NCI-H774 (cell line): ENCODE measurements at places on chromosomes 5 and 9.

- no peak for DNase-seq
Observed at GRCh38 chr5:88552426-88552825, 283.8 kb upstream of the TMEM161B start.

DNA sequence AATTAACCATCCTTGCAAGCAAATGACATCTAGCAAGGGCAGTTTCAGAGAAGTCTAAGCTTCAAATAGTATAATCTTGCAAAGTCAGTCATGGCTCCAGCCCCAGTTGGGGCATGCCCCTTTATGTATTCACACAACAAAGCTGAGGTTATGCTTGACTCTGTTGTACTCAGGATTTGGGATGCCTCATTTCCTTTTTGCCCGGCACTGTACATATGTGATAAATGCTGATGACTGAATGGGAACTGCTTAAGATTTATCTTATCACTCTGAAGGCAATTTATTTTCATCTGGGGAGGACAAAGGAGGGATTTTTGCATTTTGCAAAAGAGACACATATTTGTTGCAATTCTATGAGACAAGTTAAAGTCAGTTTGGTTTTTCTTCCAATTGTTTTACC lies 219.2 kb downstream of the TRPM3 start:
- no peak for DNase-seq

DNA sequence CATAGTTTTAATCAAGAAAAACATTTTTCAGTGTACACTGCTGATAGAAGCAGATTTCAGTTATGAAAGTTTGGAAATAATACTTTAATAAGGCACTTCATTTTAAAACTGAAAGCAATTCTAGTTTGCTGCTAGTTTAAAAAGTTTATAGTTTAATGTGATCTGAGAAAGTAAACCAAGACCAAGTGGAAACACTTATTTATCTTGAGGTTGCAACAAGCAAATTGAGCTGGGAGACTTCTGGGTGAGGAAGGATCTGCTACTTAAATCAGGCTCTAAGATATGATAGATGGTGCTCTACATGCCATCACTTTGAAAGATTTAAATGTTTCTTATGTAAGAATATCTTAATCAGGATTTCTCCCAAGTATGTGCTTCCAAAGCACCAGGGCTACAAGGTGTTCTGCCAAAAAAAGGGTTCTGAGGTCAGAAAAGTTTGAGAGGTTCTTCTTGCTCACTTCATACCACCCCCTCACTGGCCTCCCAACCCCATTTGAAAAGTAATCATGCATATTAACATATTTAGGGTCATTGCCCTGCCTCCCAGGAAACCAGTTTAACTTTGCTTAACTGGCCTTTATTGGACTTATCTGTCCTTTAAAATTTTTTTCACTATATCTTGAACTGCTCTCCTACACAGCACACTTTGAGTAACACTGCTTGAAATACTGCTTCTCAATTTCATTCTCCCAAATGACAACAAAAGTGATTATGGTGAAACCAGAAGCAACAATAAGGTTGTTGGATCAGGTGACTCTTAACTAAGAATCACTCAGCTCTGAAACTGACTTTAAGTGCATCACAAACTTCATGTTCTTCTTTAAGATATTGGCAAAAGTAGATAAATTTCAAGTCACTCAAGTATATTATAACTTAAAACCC lies 15.5 kb downstream of the SLC44A1 start:
- DNase-seq, result no peak

DNA sequence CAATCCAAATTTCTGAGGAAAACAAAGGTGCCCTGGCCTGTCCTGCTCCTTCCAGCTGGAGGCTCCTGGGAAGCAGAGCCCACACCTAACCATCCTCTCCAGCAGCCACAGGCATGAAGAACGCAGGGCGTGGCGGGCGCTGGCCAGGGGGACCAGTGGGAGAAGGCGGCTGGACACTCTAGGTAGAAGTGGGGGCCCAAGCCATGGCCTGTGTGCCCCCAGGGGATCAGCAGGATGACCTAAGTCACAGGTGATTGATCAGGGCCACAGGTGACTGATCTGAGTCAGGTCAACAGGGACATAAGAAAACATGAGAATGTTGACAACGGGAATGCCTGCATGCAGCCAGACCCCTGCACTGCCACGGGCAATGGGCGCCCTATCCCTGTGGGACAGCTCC lies 3.4 kb downstream of the QSOX2 start:
- DNase-seq, result no peak

- DNase-seq, result peak; percentile 7
Observed at GRCh38 chr9:131951905-131952304, 127.8 kb downstream of the MED27 start.

DNA sequence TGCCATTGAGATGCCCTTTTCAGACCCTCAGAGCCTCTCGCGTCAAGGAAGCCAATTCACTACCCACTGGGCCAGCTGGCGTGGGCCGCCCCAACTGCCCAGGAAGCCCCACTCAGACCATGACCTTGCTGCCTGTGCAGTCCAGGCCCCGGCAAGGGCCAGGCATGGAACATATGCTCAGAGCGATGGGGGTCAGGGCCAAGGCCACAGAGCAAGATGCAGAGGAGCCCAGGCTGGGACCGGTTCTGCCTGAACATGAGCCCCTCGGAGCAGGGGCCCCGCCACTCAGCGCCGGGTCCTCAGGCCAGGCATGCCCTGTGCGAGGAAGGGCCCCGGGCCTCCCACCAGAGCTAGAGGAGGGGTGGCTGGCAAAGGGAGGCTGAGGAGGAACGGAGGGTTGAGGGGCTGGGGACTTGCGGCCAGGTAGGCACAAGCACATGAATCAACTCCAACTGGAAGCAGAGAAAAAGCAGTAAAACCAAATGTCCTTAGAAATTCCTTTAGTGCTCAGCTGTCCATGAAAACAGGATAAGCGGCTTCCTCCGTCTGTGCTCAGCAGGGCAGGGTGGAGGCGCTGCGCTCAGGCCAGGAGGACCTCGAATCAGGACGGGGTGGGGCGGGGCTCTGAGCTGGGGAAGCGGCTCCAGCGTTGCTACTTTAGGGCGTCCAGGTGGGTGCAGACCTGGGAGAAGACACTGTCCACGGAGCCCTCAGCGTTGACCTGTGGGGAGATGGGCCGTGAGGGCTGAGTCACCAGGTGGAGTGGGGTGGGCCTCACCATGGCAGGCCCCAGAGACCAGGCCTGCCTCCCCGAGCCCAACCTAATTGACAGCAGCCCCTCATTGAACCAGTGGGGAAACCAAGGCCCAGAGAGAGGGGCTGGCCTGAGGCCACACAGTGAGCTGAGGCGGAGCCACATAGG lies 9.9 kb downstream of the AK1 start:
- no peak for DNase-seq

GRCh38 chr5:18072600-18072999 lies 438.3 kb downstream of the TAF11L14 start:
- DNase-seq, result no peak

- DNase-seq, result no peak
Observed at GRCh38 chr5:124867137-124867704, 120.8 kb upstream of the ZNF608 start.

- no peak for DNase-seq
Observed at GRCh38 chr9:134167530-134167931, 3.2 kb upstream of the RNU6ATAC start.

DNA sequence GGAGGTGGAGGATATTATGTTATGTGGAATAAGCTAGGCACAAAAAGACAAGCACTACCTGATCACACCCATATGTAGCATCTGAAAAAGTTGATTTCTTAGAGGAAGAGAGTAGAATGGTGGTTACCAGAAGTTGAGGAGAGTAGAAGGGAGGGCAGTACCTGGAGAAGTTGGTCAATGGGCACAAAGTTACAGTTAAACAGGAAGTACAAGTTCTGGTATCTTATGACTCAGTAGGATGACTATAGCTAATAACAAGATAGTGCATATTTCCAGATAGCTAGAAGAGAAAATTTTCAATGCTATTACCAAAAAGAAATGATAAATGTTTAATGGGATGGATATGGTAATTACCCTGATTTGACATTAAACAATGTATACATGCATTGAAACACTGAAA lies 686.7 kb downstream of the ISL1 start:
- DNase-seq, result no peak

- no peak for DNase-seq
Observed at GRCh38 chr9:18935541-18935940, 97.5 kb downstream of the SAXO1 start.

- no peak for DNase-seq
Observed at GRCh38 chr5:67299231-67299735, 102.7 kb upstream of the CD180 start.

DNA sequence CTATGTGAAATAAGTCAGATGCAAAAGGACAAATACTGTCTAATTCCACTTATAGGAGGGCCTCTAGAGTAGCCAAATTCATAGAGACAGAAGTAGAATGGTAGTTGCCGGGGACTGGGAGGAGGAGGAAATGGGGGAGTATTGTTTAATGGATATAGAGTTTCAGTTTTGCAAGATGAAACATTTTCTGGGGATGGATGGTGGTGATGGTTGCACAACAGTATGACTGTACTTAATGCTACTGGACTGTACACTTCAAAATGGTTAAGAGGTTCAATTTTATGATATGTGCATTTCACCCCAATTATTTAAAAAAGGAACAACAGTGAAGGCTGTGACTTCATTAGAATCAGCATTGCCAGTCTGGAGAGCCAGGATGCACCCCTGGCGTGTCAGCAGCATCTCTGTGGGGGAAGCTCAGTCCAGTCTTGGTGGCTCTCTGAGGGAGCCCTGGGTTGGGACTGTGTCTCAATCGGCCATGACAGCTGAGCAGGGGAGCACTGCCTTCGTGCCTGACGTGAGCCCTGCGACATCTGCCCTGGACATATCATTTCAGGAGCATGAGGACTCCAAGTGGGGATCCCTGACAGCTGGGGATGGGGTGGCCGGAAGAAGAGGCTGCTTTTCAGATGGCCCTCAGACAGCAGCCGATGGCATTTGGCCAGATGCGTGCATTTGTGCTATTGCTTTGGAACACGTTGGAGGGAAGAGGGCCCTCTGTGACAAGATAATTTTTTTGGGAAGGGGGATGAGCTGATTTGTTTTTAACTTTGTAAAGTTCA lies 130.8 kb upstream of the STC2 start:
- no peak for DNase-seq

- no peak for DNase-seq
Observed at GRCh38 chr5:107917983-107918382, 247.2 kb upstream of the EFNA5 start.

- DNase-seq, result no peak
Observed at GRCh38 chr9:120926397-120926928, at the start of gene TRAF1. TRAF1 (minus strand) TSS chr9:120926796; CDS start chr9:120926075, 721 bp downstream.

GRCh38 chr5:11483630-11484029 lies 420.6 kb downstream of the CTNND2 start:
- DNase-seq, result no peak

GRCh38 chr5:93891491-93892480 lies 150.4 kb upstream of the POU5F2 start:
- DNase-seq, result peak; percentile 93

DNA sequence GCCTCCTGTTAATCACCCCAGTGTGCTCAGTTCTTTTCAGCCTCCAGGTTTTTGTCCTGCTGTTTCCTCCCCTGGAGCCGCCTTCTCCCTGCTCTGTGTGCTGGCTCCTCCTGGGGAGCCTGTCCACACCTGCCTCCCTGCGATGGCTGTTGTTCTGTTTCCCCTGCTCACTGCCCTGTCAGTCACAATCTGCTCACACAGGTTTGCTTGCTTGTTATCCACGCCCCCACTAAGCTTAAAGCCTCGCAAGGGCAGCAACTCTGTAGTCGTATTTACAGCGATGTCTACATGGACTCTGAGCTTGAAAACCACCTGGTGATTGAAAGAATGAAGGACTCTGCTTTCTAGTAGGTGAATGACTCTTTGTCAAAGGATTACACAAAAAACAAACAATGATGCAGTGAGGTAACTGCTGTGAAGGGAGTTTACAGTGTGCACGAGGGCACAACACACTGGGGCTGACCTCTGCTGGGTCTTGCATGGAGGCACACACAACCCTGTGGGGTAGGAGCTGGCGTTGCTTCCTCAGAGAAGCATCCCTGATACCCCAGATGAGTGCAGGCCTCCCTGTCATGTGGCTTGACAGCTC lies 39.6 kb upstream of the TEX48 start:
- DNase-seq, result peak; percentile 51

- DNase-seq, result no peak
Observed at GRCh38 chr9:105441616-105442160, 6.1 kb upstream of the FSD1L start.

DNA sequence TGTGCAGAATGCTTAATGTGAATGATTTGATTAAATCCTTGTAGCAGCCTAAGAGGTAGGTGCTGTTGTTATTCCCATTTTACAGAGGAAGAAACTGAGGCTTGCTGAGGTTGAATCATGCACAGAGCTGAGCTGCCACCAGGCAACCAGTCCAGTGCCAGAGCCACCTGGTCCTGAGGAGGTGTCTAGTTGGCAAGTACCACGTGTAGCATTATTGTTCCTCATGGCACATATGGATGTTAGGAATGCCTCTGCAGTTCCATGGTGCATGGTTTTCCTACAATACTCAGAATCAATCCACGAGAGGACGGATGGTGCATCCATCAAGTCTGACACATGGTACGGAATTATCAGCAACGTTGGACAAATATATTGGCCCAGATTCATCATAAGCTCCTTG lies 8.9 kb downstream of the UBE2QL1 start:
- no peak for DNase-seq

DNA sequence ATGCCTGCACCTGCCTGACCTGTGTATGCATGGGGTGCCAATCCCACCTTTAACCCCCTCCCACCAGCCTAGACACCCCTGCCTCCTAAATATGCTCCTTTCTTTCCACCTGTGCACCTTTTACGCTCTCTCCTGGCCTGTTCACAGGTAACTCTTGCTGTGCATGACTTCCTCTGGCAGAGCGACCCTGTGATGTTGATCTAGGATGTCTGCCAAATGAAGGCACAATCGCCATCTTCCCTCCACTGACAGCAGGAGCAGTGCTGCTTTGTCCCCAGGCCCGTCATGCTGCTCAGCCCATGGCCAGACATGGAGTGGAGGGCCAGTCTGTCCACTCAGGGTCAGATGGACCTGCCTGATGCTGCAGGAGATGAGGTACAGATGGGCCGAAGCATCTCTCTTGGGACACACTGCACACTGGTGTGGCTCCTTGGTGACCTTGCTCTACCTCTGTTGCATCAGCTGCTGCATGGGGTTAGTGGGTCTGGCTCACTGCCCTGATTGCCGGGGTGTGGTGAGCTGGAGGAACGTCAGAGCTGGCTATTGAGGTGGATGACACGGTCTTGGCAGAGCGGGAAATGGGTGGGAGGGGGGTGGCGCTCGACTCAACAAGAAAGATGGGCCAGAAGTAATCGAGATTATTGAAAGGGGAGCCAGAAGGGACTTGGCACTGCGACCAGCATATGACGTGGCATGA lies 101.7 kb upstream of the PITX1 start:
- peak; percentile 68 for DNase-seq

GRCh38 chr5:57887851-57888621 lies 405.4 kb upstream of the ACTBL2 start:
- DNase-seq, result peak; percentile 26

- no peak for DNase-seq
Observed at GRCh38 chr5:149471406-149472183, 79.6 kb downstream of the CSNK1A1 start.

- DNase-seq, result no peak
Observed at GRCh38 chr5:389891-390622, 52.9 kb upstream of the EXOC3 start.

GRCh38 chr9:92611621-92612285 lies 58.2 kb downstream of the IPPK start:
- no peak for DNase-seq
